ENCODE measurements at places on chromosomes 3 and 15.

- DNase-seq, result no peak
Measured at GRCh38 chr3:47377186-47377585, 3.6 kb upstream of the PTPN23 start.

GRCh38 chr3:115139072-115139471 lies 8.0 kb downstream of the ZBTB20 start:
- DNase-seq, result no peak

DNA sequence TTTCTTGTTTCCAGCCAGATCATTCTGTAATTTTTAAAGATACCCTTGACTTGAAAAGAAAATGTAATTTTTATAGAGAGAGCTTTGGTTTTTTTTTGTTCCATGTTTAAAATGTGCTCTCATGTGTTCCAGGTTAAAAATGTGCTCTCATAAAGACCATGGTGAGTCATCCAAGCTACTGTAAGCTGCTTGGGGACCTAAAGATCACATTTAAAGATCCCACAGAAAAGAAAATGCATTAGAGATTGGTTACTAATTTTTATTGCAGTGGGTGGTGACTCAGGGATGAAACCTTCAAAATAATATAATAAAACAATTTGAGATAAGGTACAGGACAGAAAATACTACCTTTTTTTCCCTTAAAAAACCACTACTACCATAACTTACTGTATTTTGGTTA lies 11.0 kb downstream of the TCF12 start:
- DNase-seq, result no peak

DNA sequence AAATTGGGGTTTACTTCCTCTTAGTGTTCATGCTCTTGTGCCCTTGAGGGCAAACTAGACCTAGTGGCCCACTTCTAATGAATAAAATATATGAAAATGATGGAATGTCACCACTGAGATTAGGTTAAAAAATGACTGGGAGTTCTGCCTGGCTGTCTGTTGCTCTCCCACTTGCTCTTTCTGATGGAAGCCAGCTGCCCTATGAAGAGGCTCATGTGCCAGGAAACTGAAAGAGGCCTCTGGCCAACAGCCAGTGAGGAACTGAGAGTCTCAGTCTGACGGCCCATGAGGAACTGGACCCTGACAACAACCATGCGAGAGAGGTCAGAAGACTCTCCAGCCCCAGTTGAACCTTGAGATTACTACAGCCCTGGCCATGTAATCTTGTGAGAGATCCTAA lies 107.1 kb upstream of the FHIT start:
- no peak for DNase-seq

- no peak for DNase-seq
Measured at GRCh38 chr15:73924171-73924921, 1.9 kb upstream of the LOXL1 start.

- DNase-seq, result no peak
Measured at GRCh38 chr3:4043867-4044575, 244.8 kb downstream of the LRRN1 start.

Data from neuronal stem cell (in vitro differentiated cells).